Fibroblast of skin of abdomen (primary cell): ENCODE measurements at places on chromosomes 5 and 9.

- DNase-seq = no peak
Measured at GRCh38 chr5:149873896-149874295, 70.7 kb downstream of the PDE6A start.

DNA sequence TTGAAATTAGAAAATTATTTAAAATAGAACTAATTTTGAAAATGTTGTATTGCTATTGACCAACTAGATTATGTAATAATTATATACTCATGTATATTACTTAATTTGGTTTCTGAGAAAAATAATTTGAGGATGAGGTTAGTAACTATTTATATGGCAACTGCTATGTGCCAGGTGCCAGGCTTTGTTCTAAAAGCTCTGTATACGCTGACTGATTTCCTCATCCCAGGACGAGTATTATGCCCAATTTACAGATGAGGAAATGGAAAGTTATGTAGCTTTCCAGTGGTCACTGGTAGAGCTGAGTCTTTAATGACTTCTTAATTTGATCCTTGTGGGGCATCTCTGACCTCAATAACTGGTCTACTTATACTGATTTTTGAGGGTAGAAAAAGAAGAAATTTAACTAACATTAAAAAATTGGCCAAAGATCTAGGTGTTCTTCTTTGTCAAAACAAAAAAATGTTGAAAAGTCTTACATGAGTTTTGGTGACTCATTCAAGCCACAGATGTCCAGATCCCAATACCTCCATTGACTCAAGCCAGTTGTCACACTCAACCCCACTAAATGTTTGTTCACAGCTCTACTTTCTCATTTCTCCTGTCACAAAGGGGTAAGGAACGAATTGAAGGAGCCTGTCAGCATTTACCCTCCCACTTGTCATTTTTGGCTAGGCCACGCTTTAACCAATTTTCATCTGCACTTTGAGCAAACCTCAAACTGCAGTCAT lies 228.1 kb upstream of the MEF2C start:
- peak; percentile 21 for DNase-seq

GRCh38 chr5:2206293-2207108 lies 323.8 kb upstream of the IRX4 start:
- no peak for DNase-seq

DNA sequence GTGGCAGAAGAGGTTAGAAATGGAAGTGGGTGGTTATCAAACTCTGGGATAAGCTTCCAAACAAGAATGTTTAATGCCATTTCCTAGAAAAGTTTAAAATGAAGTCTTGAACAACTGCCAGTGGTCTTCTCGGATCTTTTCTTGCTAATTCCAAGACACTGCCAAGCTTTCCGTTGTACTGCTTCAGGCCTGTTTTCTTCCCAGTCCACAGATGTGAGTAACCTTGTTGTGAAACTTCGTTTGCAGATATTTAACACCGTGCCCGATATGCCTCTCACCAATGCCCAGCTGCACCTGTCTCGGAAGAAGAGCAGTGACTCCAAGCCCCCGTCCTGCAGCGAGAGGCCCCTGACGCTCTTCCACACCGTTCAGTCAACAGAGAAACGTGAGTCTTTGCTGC lies 269.8 kb downstream of the NR3C1 start:
- DNase-seq = no peak

DNA sequence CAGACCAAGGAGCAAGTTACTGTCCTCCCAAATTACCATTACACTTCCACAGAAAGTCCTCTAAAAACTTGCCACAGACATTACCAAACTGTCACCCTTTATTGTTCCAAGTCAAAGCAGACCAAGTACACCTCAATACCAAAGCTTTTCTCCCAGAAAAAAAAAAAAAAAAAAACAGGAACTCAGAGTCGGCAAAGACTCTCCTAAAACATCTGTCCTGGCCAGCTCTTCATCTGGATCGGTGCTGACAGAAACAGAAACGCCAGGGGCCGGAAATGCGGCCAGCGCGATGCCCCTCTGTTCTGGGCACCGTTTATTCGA lies 718 bp downstream of the DEPDC1B start:
- DNase-seq = no peak

- DNase-seq = peak; percentile 24
Measured at GRCh38 chr5:19531374-19531952, 456.5 kb downstream of the CDH18 start.

DNA sequence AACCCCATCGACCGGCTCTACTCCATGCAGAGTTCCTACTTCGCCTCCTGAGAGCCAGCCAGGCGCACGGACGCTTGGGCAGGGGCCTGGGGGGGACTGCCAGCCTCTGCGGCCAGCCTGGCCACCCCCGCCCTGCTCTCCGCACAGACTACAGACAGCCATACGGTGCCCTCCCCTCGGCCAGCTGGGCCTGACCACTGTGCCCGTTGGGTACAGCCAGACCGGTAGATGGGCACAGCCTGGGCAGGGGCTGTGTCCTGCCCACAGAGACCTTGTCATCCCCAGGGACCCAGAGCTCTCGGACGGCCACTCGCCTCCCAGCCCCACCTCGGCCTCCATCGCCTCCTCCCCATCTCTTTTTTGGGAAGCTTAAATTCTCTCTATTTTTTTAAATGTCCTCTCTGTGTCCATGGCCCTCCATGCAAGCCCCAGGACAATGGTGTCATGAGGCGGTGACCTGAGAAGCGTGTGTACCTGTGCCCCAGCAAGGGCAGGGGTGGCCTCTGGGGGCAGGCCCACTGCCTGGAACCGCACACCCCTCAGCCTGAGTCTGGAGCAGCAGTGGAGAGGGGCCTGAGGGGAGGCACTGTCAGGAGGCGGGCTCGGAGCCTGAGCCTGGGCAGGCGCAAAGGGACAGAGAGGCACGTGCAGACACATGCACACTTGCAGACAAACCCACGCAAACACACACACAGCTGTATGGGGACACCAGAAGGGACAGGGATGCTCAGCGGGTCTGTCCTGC lies 82.8 kb downstream of the LMX1B start:
- DNase-seq = no peak

GRCh38 chr5:54344653-54345052 lies 34.3 kb upstream of the ARL15 start:
- peak; percentile 55 for DNase-seq

GRCh38 chr9:34554211-34555001 lies 31.6 kb upstream of the ENHO start:
- DNase-seq = no peak

- DNase-seq = no peak
Measured at GRCh38 chr5:179874136-179874535, 15.5 kb upstream of the MRNIP start.

GRCh38 chr9:93582115-93582514 lies 5.7 kb downstream of the PHF2 start:
- no peak for DNase-seq

GRCh38 chr9:93814077-93814956 lies 140.8 kb downstream of the BARX1 start:
- no peak for DNase-seq

DNA sequence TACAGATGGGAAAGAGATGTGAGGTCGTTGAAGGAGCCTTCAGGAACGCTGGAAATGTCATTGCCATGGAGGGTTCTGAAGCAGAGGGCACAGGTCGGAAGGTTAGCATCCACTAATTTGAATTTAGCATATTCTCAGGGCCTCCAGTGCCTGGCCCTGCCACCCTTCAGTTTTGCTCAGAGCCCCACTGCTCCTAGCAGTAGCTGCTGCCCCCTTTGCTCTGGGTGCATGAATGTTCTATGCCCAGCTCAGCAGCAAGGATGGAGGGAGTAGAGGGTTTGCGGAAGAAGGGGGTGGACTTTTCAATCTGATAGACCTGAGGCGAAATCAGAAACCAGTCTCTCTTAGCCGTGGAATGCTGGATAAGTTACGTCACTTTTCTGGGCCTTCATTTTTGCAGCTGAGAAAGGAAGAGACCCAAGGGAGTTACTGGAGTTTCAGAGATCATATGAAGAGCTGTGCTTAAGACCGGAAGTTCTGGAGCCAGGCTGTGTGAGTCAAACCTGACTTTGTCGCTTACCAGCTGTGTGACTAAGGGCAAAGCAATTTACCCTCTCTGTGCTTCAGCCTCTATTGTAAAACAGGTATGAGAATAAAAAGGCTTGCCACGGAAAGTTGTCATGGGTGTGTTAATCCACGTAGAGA lies 133.2 kb upstream of the PANK3 start:
- DNase-seq = peak; percentile 98

GRCh38 chr5:159163027-159163700 lies 46.2 kb downstream of the RNF145 start:
- DNase-seq = peak; percentile 92

DNA sequence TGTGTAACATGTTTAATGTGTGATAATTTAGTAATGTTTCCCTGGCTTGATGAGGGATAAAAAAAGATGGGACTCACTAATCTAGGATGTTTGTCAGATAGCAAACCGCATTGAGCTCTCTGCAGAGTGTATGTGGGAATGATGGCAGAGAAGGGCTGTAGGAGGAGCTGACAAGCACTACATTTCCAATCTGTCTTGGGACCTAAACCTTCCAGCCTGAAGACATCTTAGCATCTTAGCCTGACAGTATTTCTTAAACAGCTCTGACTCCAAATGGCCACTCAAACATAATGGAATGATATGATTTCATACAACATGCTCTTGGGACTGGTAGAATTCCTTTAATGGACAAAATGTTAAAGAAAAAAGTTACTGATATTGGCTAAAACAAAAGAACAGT lies 116.7 kb downstream of the PPP2R2B start:
- no peak for DNase-seq

DNA sequence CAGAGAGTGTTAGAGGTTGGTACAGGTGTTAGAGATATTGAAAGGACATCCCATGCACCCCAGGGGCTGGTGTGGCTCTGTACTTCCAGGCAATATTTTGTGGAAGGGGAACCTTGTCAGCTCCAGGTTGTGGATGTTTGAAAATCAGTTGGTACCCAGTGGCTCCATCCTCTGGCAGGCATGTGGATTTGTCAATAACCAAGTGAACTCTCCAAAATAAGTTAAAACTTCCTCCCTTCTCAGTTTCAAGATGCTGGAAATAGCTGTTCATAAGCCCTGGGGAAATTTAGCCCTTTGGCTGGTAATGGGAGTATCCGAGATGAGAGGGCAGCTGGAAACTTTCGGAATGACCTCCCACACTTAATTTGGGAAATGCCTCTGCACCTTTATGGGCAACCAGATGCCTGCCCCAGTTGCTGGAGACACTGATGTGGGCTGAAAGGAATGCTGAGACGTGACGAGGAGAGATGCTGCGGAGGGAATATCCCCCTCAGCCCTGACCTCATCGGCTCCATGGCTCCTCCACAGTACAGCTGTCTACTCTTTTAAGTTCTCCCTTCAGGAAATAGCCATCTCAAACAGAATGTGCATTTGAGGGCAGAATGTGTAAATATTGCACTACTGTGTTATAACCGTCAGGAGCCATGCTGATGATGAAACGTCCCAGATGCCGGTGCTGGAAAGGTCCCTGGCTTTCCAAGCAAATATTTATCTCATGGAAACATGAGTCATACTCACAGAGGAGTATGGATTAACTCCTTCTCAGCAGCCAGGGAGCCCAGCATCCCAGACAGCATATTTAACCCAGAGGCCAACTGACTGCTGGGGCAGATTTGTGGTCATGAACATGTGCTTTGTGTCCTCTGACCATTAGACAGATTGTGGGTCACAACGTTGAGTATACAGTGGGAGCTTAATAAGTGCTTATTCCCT lies 29.5 kb downstream of the TGFBI start:
- peak; percentile 98 for DNase-seq

DNA sequence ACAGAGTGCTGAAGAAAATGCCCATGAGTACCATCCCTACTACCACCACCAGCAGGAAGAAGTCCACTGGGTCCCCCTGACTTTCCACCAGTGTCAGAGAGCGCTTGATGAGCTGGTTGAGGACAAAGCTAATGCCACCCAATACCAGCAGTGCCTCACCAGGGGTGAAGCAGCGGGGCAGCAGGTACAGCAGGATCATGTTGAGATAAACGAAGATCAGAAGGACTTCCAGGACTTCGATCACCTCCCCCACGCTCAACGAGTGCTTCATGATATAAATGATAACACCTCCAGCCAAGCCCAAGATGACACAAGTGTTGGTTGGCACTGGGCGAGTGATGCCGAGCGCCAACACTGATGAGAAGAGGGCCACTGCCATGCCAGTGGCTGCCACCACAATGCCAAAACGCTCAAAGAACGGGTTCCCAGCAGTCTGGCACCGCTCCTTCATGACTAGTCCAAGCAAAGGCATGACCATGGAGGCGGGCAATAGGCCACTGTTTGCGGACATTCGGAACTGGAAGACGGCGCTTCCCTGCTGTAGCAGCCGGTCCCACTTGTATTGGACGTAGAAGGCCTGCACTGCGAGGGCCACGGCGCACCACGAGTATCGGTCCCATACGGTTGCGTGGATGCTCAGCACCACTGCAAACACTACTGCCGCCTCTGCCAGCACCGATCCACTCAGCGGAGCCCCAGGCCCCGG lies 679 bp downstream of the DOLK start:
- peak; percentile 11 for DNase-seq

DNA sequence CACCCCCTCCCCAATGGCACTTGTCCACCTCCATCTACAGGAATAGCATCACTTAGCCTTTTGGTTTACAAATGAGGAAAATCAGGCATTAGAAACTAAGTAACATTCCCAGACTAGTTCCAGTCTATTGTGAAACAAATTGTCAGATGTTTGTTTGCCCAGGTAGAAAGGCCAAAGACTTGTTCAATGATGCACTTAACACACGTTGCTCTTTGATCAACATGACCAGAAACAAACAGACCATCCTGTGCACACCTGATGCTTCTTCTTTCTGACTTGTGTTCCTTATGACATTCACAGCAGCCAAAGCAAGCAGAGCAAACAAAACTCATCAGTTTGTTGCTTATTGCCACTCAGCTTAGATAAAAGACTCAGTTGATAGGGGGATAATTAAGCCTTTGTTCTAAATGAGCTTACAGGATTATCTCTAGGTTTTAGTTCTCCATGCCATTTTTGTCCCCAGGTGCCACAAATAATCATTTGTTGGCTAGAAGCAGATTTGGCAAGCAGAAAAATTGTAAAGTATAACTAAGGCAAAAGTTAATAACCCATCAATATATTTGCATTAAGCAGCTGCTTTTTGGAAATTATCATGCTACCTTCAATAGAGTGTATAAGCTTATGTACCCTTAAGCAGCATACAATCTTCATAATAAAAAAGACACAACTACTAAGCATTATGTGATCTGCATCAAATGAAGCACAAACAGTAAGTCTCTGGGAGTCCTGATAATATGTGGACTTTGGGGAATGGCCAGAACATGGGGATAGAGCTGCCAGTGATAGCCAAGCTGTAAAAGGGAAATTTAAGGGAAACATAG lies 26.3 kb upstream of the FST start:
- no peak for DNase-seq

- no peak for DNase-seq
Measured at GRCh38 chr5:72509401-72509800, 2.2 kb upstream of the ZNF366 start.

- DNase-seq = no peak
Measured at GRCh38 chr9:133003671-133004090, 25.2 kb downstream of the GFI1B start.

DNA sequence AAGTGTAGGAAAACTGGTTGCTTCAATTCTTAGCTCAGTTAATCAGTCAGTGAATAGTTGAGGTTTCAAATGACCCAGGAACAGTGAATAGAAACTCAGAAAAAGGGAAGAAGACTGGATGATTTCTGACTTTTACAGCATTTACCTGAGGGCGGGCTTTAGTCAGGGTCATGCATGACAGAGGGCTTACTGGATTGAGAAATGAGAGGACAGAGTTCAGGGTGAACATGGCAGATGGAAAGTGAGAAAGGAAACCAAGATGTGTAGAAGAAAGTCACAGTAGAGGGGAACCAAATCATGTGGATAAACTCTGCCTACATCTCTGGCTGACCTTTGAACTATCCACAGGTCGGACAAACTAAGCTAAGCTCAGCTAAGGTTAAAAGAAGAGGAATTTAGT lies 596.0 kb downstream of the SEMA5A start:
- no peak for DNase-seq
